ENCODE measurements at places on chromosomes 5 and 9. TPM values are rescaled to one million over a fixed set of nuclear protein-coding genes. Genes with fewer than 3 reads are reported as not detected.

GRCh38 chr5:4250254-4250653, 654.6 kb downstream of the IRX1 start:
- DNase-seq = no peak

PTGDS gene
- total RNA-seq = not detected

DNA sequence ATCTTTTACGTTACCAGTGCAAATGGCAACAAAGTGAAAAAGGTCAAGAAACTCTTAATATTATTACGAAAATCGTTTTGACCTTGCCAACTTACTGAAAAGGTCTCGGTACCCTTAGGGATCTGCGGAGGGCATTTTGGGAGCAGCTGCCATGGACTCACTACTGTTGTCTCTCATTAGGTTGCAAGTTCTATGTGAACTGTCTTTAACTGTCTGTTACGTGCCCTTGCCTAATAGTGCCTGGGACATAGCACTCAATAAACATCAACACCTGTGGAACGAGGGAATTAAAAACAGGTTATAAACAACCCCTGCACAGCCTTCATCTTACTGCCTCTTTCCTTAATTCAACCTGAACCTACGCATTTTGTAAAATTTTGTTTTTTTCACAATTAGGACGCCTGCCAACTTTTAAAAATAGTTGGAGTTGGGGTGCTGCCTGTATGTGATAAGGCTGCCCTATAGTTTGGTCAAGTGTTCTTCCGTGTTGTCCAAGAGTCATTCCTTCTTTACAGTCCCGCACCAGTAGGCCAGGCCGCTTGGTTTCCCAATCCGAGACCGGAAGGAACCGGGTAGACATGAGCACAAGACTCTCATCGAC, 527 bp upstream of the SREK1 start:
- no peak for DNase-seq

SUB1 gene
- 304 TPM for total RNA-seq

GRCh38 chr5:154712518-154713437, 42.4 kb upstream of the LARP1 start:
- DNase-seq = no peak
